ENCODE measurements at places on chromosomes 6 and 20. TPM values are rescaled to one million over a fixed set of nuclear protein-coding genes. Genes with fewer than 3 reads are reported as not detected.

MCHR2 gene
- total RNA-seq, result not detected

MAPK13 gene
- 71.7 TPM for total RNA-seq

FAM209B gene
- 0.59 TPM for total RNA-seq

OXT gene
- total RNA-seq, result not detected

SLC17A3 gene
- total RNA-seq, result not detected

- DNase-seq, result no peak
These were observed 157.4 kb upstream of the LAMA2 start for GRCh38 chr6:128725271-128726233.

DNA sequence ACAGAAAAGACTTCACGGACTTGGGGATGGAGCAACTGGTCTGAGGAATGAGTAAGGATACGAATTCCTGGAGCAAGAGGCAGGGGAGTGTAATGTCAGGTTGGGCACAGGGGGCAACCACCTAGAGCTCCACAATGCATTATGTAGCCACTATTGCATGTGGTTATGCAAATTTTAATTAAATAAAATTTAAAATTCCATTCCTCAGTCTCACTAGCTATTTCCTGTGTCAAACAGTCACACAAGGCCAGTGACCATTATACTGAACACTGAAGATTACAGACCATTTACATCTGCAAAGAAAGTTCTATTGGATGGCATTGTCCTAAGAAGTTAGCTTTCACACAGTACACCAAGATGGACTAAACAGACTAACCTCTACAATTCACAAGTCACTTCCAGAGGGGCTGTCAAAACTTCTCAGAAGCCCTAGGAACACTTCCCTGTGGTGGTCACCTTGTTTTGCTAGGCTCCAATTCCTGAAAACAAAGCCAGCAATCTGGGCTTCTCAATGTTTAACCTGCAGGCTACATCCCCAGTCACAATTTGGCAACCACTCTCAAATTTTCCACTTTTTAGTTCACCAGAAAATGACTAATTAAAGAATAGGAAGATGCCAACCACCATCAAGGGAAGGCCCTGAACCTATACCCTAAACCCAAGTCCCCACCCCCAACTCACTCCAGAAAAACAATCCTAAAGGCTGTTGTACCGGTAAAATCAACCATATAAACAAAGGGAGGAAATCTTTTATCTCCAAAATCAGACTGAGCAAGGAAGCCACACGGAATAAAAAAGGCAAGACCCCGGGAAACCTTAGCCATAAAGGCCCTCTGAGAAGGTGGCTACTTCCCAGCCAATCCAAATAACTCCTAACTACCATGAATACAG lies 34.2 kb upstream of the C20orf203 start:
- no peak for DNase-seq

GRCh38 chr20:36688630-36689029 lies 42.6 kb upstream of the SLA2 start:
- no peak for DNase-seq

GRCh38 chr6:120274547-120274946 lies 925.0 kb upstream of the MAN1A1 start:
- DNase-seq, result no peak

- no peak for DNase-seq
These were observed 2.4 kb downstream of the CUL9 start for GRCh38 chr6:43184268-43184985.

GRCh38 chr6:73045609-73046008 lies 179.7 kb downstream of the KHDC1L start:
- DNase-seq, result no peak

GRCh38 chr6:89921691-89922090 lies 27.4 kb downstream of the GJA10 start:
- no peak for DNase-seq
